CD4-positive, alpha-beta T cell treated with Interleukin-4 for 1 hour (primary cell): ENCODE measurements at places on chromosomes 6 and 20.
A peak's percentile ranks its signal among the peaks of the same experiment; 100 is the strongest.

DNA sequence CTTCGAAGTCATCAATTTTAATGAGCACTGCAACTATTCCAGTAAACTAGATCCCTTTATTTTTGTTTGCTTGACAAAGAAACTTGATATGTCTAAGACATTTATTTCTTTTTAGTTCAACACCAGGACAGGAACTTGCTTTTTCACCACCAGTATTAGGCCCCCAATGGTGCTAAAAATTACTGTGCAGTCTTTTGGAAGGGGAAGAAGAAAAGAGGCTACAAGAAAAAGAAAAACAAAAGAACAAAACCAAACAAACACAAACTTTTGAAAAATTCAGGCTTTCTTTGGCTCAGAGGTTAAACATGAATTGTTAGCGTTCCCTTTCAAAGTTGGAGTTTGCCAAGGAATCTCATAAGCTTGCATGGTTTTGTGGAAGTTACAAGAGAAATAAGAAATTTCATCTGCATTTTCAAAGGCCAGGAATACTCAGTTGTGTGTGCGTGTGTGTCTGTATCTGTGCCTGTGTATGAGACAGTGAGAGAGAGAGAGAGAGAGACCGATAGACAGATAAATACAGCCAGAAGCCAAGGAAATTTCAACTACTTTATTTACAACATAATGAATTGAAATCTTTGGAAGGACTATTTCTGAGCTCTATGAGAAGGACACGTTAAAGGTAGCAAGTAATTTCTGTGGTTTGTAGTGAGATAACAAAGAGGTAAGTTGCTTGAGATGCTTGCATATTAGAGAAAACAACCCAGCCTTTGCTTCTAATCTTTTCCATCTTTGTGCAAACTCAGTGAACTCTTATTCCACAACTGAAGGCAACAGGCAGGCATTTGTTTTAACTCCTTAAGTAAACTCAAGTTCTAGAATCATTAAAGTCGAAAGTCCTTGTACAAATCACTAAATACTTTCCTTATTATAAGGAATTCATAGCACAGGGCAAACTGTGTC, 171.0 kb upstream of the CITED2 start:
- no peak for DNase-seq

DNA sequence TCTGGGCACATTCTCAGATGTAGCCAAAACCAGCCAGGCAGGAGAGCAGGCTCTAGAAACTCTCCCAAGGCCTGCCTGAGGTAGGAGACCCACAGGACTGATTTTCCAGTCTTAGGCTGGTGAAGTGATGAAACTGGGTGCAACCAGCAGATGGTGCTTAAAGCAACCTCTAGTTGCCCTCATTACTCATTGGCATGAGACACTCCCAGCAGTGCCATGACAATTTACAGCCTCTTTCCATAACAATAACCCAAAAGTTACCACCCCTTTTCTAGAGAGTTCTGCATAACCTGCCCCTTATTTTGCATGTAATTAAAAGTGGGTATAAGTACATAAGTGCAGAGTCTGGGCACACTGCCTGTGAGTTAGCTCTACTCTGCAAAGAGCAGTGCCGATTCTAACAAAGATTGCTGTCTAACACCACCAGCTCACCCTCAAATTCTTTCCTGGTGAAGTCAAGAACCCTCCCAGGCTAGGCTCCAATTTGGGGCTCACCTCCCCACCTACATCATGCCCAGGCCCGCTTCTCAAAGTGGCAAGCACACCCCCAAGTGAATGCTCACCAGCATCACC, 14.4 kb upstream of the GPR6 start:
- DNase-seq: no peak

DNA sequence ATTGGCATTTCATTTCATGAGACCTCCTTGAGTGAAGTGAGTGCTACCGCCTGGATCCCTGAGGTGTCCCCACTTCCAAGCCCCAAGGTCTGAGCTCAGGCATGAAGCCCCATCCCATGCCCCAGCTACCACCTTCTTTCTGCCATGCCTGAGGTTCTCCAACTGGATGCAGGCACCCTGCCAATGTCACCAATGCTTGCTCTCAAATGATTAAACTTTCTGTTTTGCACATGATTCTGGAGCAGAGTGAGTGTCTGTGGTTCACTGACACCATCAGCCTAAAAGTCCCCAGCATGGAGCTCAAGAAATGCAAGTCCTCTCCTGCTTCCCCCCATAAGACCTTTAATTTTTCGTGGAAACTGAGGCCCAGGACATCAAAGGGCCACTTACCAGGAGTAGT, 43.7 kb upstream of the BPIFA2 start:
- no peak for DNase-seq

DNA sequence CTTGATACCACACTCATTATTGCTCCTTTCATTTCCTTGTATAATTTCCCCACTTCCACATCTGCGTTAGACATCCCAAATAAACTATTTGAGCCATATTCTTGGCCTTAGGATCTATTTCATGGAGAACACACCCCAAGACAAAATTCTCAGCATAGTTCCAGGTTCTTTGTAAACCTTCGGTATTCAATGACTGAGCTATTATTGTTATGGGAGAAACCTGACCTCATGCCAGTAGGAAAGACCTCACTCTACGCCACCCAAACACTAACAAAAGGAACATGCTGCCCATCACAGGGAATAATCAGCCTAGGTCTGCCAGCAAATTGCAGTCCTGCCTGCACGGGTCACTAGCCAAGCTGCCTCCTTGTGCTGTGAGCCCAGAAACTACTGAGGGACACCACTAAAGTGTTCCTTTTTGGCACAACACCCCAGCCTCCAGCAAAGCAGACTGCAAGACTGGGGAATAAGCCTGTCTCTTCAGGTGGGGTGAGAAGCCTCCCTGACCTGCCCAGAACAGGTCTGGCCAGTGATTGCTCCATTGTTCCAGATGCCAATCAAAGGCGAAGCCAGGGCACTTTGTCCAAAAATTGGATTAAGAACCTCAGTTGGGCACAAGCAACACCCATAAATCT, 371.8 kb downstream of the MAFB start:
- DNase-seq: no peak

DNA sequence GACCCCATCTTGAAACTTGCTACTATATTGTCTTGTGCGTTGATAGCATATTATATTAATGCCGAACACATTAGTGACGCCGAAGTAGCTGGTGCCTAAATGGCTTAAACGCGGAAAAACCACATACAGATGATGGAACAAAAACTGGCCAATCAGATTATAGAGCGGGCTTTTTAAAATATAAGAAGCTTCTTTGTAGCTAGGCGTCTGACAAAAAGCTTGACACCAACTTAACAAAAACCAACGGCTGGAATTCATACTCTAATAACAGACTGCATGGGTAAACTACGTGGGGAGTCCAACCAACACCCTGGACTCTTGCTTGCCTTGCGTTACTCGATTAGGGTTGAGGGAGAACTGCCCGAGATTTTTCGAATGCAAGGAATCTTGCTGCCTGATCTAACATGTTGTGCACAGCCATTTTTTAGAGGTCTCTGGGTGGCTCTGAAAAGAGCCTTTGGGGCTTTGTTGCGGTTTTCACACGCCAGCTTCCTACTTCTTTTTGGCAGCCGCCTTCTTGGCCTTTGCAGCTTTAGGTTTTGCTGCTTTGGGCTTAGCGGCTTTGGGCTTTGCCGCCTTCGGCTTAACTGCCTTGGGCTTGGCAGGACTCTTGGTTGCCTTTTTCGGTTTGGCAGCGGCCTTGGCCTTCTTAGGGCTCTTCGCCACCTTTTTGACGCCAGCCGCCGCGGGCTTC, 45.7 kb downstream of the OR2B2 start:
- peak; percentile 90 for DNase-seq

DNA sequence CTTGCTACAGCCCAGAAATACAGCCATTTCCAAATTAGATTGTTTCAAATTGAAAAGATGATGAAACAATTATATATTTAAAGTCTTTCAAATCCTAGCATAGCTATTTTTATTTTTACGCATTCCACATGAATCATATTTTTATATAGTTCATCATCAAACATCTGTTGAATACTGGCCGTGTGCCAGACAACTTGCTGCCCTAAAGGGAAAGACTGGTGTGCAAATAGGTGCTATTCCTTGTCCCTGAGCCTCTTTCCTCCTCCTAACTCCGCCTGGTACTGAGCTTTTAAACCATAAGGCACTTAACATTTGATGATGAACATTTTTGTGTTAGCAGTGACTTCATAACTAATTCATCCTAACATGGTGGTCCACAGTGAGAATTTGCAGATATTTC, 18.7 kb upstream of the PLCG1 start:
- DNase-seq: no peak

GRCh38 chr6:42441697-42442081, 10.0 kb downstream of the TRERF1 start:
- DNase-seq: no peak

GRCh38 chr6:153062516-153062915, 60.0 kb upstream of the MTRF1L start:
- no peak for DNase-seq

- DNase-seq: no peak
Observed at GRCh38 chr6:116208056-116208785, 45.7 kb downstream of the TSPYL4 start.

- no peak for DNase-seq
Observed at GRCh38 chr6:4543596-4543995, 232.6 kb upstream of the CDYL start.

- DNase-seq: no peak
Observed at GRCh38 chr20:19673575-19673974, 84.5 kb upstream of the RIN2 start.

DNA sequence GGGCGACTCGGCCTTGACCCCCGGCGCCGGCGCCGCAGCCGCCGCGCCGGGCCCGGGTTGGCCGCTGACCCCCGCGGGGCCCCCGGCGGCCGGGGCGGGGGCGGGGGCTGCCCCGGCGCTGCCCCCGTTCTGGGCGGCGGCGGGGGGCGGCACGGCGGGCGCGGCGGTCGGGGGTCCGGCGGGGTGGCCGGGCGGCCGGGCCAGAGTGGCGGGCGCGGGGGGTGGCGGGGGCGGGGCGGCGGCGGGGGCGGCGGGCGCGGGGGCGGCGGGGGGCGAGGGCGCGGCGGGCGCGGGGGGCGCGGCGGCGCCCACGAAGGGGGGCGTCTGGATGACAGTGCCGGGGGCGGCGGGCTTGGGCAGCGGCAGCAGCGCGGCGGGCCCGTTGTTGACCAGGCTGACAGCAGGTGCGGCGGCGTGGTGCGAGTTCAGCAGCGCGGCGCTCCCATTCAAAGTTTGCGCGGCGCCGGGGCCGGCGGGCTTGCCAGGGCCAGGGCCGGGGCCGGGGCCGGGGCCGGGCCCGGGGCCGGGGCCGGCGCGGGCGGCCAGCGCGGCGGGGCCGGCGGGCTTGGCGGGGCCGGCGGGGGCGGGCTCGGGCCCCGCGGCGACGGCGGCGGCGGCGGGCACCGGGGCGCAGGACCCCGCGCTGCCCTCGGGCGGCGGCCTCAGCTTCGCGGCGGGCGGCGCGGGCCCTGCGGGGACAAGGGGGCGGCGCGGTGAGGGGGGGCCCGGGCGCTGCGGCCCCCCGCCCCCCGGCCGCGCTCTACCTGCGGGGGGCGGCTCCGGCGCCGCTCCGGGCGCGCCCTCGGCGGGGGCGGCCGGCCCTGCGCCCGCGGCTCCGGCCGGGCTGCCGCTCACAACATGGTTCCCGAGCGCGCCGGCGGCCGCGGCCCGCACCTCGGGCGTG, 659 bp downstream of the TAF4 start:
- DNase-seq: no peak

GRCh38 chr6:16321826-16322225, 83.4 kb downstream of the GMPR start:
- no peak for DNase-seq

DNA sequence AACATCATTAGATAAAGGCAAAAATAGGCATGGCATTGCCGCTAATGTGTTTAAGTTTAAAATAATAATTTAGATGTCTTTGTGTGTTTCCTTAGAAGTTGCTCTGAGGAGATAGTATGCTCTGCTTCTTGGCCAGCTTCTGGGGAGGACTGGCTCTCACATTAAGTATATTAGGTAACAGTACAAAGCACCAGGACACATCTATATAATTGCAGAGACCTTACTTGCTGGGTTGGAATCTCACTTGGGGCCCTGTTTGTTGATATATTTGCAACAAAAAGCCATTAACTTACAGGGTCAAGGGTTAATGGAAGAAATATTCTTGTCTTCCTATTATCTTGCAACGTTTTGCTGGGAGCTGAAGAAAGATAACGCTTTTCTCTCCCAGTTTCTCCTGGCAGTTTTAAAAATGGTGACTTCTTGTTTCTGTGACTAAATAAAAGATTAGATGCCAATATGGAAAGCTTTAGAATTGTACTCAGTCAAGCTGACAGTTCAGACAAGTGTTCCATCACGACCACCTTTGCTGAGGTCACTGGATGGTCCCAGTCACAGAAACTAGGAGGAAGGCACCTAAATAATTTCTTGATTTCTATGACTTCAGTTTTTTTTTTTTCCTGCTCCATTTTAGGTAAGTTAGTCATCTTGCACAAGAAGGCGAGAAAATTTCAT, 462.3 kb upstream of the FLRT3 start:
- no peak for DNase-seq

DNA sequence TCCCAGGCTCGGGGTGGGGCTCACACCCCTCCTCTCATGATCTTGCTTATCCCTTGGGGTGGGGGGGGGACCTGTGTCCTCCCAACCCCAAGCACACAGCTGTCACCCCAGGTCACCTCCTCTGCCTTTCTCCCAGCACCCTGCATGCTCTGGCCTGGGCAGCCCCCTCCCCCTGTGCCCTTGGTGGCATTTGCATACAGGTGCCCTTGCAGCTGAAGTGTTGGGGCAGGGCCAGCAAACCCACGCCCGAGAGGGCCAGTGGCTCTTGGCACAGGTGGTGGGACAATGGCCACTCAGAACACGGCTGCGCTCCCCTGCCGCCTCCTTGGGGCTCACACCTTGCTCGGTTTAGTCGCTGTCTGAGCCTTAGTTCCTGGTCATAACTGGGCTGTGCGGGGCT, 11.3 kb upstream of the MYT1 start:
- no peak for DNase-seq

GRCh38 chr6:39339868-39340550, 17.5 kb upstream of the KCNK16 start:
- DNase-seq: no peak

DNA sequence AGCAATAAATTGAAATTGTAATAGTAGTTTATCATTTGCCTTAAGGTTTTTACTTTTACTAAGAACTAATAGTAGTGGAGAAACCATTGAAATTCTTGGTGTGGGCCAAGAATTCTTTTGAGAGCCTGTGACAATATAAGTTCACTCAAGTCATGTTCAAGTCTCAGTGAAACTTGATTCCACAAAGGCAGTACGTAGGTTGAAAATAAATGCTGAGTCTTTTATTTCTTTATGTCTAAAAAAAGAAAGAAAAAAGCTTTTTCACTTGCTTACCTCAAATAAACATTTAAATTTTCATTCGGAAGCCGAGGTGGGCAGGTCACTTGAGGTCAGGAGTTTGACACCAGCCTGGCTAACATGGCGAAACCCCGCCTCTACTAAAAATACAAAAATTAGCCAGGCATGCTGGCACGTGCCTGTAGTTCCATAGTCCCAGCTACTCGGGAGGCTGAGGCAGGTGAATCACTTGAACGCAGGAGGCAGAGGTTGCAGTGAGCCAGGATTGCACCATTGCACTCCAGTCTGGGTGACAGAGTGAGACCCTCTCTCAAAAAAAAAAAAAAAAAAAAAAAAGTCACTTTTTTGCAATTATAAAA, 57.8 kb upstream of the NELFCD start:
- no peak for DNase-seq
